ENCODE measurements at places on chromosomes 5 and 9. TPM values are rescaled to one million over a fixed set of nuclear protein-coding genes. Genes with fewer than 3 reads are reported as not detected.
A peak's percentile ranks its signal among the peaks of the same experiment; 100 is the strongest.

GRCh38 chr5:157828105-157828943 lies 30.6 kb downstream of the CLINT1 start:
- peak; percentile 30 for DNase-seq

The HAPLN1 gene
- total RNA-seq, result 0.43 TPM

The PPIC gene
- 42.5 TPM for total RNA-seq

The BNIP1 gene
- 18.4 TPM for total RNA-seq

- no peak for DNase-seq
Measured at GRCh38 chr5:130994496-130995253, 170.4 kb downstream of the HINT1 start.

The CDC20B gene
- total RNA-seq, result not detected

The AQP7 gene
- total RNA-seq, result not detected

DNA sequence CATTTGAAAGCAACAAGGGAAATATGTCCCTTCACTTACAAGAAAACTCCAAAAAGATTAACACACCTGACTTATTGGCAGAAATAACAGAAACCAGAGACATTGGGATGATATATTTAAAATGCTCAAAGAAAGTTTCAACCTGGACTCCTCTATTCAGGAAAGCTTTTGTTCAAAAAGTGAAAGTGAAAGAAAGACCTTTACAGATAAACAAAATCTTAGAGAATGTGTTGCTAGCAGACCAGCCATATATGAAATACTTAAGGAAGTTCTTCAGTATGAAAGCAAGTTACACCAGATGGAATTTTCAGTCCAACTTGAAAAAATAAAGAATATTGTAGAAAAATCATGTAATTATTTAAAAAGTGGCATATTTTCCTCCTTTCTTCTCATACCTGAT lies 1075.1 kb downstream of the NR2F1-AS1 start:
- DNase-seq, result peak; percentile 42

GRCh38 chr5:150111122-150111521 lies 24.8 kb upstream of the CSF1R start:
- no peak for DNase-seq

The SLC36A2 gene
- total RNA-seq, result not detected

DNA sequence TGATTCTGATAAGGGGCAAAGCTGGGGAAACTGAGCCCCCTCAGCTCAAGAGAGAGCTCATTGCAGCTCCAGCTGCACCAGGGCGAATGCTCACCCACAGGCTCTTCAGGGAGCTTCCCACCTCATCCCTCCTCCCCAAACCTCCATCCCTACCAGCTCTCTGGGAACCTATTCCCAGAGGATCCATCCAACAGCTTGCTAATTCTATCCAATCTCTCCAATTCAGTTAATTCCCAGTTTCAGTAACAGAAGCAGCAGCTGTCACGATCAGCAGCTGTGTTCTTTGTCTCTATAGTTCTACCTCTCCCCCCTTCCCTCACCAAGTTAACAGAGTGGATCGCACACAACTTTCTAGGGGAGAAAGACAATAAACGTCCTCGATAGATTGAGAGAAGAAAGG lies 135.5 kb upstream of the EFNA5 start:
- DNase-seq, result no peak

The CHSY3 gene
- 9.9 TPM for total RNA-seq

The VCP gene
- total RNA-seq, result 351 TPM

DNA sequence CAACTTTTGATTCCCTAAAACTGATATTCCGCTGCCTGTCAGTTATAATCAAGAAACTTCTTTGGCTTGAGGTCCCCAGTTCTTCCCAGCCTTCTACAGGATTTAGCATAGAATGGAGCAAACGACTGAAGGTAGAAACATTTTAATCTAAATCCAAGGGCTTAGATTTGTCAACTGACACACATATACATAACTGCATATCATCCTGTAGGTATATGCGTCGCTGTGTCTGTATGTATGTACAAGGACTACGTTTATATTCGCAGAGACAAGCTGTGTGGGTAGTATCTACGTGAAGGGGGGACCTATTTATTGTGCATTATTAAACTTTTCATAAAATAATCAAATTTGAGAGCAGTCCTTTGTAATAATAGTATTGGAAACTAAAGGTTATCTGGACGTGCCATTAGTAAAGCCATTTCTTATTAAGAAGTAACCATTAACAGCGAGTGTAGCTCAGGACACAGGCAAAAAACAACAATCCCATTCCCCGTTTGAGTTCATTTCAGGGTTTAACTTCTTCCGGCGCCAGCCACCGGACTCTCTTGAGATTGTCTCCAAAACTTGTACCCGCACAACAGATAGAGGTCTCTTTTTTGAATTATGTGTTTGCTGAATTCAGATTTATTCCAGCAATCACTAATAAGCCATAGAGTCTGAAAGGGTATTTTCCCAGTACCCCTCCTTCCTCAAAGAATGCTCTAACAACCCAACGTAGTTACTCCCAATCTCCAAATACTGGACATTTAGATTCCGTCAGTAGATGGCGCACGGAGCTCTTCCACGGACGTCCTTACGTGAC lies 2.1 kb upstream of the MLLT3 start:
- DNase-seq, result peak; percentile 82

DNA sequence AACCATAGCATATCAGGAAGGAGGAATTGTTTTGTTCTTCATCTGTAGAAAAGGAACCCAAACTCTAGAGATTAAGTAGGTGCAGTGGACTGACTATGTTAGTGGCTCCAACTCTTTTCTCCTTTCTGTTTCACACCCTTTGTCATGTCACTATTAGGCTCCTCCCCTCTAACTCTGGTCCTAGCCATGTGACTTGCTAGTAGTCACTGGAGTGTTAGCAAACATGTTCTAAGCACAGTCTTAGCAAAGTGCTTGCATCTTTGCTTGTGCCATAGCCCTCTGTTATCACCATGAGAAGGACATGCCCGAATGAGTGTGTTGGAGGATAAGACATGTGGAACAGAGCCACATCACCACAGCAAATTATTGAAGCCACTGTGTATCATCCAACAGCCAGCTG lies 55.4 kb upstream of the PPP3R2 start:
- no peak for DNase-seq

DNA sequence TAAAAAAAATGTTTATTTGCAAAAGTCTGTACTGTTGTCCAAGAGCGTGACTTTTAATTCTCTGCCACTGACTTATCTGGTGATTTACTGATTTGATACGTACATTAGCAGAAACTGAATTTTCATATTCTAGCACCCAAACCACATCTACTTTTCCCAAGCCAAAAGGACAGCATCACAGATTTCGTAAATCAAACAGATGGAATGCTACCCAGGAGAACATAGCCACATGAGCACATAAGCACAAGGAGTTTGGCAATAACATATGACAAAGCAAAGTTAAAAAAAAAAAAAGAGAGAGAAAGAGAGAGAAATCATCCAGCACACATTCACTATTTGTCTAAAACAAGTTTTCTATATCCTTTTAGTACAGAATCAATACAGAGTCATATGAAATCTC lies 83.7 kb downstream of the HINT1 start:
- peak; percentile 52 for DNase-seq

- DNase-seq, result peak; percentile 60
Measured at GRCh38 chr5:146291421-146292074, 47.1 kb upstream of the POU4F3 start.

The ZBTB34 gene
- total RNA-seq, result 6.9 TPM

DNA sequence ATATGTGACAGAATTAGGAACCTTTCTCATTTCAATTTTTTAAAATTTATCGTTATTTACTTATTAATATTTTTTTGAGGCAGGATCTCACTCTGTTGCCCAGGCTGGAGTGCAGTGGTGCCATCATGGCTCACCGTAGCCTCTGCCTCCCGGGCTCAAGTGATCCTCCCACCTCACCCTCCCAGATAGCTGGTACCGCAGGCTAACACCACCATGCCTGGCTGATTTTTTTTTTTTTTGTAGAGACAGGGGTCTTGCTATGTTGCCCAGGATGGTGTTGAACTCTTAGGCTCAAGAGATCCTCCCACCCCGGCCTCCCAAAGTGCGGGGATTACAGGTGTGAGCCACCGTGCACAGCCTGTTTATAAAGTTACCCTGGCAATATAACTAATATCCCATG lies 275.2 kb downstream of the AOPEP start:
- no peak for DNase-seq

GRCh38 chr9:14051419-14051818 lies 262.5 kb downstream of the NFIB start:
- peak; percentile 5 for DNase-seq

- no peak for DNase-seq
Measured at GRCh38 chr5:99105216-99105615, 176.4 kb upstream of the CHD1 start.

The JMY gene
- total RNA-seq, result 9.3 TPM

DNA sequence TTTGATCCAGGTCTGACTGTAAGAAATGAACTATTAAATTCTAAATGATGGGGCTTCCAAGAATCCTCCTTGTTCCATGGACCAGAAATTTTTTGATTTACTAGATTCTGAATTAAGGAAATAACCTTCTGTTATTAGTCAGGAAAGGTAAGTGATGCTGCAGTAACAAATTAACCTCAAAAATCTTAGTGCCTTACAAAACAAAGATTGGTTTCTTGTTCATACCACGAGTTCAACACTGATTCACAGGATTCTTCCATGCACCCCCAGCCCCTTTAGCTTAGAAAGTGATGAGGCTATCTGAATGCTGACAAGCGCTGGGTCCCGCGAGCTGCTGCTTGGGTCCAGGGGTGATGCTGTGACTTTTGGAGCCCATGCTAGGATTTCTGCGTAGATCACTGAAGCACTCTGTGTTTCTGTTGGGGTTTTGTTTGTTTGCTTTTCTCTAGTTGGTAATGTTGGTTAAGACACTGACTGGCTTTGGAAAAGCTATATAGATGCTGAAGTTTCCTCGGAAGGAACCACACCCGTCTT lies 52.3 kb downstream of the COL15A1 start:
- no peak for DNase-seq

DNA sequence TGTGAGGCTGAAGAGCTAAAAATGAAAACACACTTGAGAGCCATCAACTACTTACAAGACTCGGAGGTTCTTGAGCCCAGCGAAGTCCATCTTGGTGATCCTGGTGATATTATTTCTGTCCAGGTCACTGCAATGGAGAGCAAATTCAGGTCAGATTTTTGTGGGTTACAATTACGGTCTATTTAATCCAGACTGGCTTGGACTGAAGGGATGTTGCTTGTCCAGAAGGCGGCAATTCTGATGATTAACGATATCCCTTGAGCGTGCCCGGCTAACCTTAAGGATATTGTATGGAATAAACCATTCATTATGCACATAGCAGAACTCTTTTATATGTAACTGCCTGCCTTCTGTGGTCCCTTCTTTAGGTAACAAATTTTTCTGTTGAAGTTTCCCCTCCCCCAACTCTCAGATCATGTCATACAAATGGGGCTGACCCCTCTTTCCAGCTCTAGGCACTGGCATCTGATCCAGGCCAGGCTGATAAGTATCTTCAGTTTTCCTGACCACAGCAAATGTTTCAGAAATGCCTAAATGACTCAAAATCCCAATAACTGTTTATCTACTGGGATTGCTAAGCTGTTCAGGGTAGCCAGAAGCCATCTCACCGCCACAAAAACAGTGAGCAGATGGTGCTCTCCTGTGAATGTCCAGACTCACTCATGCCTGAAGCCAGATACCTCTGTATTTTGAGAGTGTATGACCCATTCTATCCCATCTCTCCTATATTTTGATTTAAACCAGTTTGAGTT lies 49.4 kb downstream of the SLIT3 start:
- no peak for DNase-seq

GRCh38 chr5:151060742-151061141 lies 20.1 kb downstream of the TNIP1 start:
- DNase-seq, result no peak

The CAMK4 gene
- 3.2 TPM for total RNA-seq

- no peak for DNase-seq
Measured at GRCh38 chr5:38789134-38789533, 56.7 kb upstream of the OSMR start.

The INSL4 gene
- not detected for total RNA-seq

The MARCOL gene
- total RNA-seq, result not detected

The C7 gene
- under 0.01 TPM for total RNA-seq

DNA sequence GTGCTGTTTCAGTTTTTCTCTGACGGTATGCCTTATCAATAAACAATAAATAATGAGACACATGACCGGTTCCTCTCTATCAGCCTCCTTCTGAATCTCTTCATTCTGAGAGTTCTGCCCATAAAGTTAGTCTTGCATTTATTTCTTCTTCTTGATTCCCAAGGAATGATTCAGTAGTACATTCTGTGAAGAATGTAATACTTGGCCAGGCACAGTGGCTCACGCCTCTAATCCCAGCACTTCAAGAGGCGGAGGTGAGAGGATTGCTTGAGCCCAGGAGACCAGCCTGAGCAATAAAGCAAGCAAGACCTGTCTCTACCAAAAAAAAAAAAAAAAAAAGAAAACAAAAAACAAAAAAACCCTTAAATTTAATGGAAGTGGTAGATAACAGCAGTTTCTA lies 53.9 kb downstream of the PAM start:
- DNase-seq, result no peak

DNA sequence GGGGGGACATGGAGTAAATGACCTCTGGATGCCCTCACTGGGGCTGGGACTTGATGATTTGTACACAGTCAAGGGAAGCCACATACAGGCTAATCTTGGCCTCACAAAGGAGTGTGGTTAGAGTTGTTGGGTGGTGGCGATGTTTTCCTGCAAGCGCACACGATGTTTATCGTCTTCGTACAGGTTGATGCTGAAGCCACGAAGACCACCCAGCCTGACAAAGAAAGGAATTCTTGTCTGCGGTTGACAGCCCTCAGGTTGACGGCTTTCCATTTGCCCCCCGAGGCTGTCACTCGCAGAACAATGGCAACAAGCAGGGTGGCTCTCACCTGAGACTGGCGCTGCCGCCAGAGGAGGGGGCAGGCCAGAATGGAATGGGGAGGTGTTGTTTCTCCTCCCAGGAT lies 14.1 kb upstream of the XPA start:
- DNase-seq, result no peak

DNA sequence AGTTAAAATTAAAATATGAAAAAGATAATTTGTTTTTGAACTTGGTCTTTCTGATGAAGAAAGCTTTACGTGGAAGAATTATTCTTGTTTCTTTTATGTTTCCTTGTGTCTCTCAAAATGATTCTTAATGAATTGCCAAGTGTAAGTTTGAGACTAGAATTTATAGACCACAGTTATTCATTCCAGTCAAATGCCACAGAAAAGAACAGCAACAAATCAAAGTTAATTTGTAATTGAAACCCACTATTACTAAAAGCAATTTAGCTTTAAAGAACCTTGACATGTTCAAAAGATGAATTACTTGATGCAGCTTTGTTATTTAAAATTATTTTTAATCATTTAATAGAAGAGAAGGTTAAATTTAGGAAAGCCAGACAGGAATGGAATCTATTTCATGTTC lies 1277.7 kb upstream of the NUDT12 start:
- no peak for DNase-seq

The PCDHGB4 gene
- 11.0 TPM for total RNA-seq

All from fibroblast of villous mesenchyme (primary cell).